ENCODE measurements at places on chromosomes 16 and 17.
A peak's percentile ranks its signal among the peaks of the same experiment; 100 is the strongest.

DNA sequence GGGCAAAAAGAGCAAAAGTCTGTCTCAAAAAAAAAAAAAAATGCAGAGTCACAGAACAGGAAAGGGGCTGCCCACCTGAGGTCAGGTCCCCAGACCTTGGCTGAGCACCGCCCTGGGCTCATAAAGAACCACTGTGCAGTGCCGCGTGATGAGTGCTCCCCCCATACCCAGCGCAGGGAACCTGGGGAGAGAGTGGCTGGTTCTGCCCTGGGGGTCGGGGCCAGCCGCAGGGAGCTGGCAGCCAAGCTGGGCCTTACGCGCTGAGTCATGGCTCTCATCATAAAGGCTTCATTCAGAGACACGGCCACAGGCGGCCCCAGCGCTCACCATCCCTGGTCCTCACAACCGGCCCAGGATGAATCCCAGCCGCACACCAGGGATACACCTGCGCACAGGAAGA is 80.7 kb downstream of the RAB11FIP4 start:
- DNase-seq, result no peak

DNA sequence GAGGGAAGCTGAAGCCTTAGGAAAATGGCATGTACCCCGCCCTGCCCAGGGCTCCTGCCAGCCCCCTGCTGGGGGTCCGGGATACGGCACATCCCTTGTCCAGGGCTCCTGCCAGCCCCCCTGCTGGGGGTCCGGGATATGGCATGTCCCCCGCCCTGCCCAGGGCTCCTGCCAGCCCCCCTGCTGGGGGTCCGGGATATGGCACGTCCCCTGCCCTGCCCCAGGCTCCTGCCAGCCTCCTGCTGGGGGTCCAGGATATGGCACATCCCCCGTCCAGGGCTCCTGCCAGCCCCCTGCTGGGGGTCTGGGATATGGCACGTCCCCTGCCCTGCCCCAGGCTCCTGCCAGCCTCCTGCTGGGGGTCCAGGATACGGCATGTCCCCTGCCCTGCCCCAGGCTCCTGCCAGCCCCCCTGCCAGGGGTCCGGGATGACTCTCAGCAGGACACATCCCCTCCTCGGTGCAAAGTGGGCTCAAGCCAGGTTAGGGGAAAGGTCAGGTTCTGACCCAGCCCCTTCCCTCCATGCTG is 43.2 kb downstream of the RPH3AL start:
- DNase-seq, result peak; percentile 92

DNA sequence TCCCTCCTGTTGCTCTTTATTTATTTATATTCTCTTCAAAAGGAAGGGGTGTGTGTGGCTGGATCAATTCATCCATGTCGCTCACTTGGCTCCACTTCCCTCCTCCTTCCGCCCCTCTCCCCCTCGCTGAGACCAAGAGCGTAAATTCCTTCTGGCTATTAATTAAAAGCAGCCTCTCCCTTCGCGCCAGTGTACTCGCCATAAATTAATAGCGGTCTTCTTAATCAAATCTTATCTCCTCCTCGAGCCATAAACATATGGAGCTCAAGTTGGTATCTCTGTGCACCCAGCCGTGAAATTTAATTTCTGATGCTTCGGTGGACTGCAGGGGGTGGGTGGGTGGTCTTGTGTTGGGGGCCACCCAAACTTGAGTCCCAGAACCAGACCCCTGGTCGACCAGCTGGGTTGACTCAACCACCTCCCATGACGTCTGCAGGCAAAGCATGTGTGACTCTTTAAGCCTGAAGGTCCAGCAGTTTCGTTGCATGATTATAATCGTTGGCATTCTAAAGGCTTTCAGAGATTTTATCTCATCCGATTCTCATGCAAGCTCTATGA is 57.9 kb downstream of the SDK2 start:
- no peak for DNase-seq

GRCh38 chr17:27651411-27652345 is 20.7 kb downstream of the LGALS9 start:
- peak; percentile 58 for DNase-seq

GRCh38 chr16:58085584-58086251 is 43.5 kb downstream of the CFAP20 start:
- no peak for DNase-seq

All from lung microvascular endothelial cell (primary cell).